ENCODE measurements at places on chromosomes 4 and X.

DNA sequence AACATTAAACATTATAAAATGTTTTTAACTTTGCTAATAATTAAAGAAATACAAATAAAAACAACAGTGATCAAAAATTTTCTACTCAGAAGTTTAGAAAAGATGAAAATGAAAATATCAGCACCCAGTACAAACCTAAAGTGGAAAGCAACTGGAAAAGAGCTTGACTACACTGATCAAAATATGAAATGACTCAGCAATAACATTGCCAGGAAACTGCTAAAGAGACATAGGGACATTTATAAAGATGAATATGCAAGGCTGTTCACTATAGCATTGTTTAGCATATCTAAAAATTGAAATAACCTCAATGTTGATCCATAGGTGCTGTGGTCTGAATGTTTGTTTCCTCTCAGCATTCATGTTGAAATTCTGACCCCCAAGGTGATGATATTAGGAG is 88.5 kb upstream of the NOCT start:
- no peak for DNase-seq

DNA sequence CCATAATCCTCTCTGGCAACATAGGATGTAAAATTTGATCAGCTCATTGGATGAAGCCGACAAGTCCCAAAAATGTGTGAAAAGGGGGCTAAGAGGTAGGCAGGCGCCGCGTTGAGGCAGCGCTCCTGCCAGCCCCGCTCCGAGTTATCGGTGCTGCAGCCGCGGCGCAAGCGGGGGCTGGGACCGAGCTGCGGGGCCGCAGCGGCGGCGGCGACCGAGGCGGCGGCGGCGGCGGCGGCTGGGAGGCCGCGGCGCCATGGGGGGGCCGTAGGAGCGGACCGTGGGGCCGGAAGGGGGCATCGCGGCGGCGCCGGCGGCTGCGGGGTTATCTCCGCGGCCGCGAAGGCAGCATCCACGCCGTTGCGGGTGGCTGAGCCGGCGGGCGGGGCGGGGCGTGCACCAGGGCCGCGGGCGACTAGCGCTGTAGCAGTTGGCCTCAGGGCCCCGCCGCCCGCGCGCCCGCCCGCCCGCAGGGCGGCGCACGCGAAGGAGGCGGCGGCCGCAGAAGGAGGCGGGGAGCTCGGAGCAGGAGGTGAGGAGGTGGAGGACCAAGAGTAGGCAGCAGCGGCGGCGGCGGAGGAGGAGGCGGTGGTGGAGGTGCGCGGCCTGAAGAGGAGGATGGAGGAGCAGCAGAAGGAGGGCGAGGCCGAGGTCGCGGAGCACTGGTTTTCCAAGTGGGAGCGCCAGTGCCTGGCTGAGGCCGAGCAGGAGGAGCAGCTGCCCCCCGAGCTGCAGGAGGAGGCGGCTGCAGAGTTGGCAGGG is 126.0 kb upstream of the CXorf66 start:
- DNase-seq: no peak

DNA sequence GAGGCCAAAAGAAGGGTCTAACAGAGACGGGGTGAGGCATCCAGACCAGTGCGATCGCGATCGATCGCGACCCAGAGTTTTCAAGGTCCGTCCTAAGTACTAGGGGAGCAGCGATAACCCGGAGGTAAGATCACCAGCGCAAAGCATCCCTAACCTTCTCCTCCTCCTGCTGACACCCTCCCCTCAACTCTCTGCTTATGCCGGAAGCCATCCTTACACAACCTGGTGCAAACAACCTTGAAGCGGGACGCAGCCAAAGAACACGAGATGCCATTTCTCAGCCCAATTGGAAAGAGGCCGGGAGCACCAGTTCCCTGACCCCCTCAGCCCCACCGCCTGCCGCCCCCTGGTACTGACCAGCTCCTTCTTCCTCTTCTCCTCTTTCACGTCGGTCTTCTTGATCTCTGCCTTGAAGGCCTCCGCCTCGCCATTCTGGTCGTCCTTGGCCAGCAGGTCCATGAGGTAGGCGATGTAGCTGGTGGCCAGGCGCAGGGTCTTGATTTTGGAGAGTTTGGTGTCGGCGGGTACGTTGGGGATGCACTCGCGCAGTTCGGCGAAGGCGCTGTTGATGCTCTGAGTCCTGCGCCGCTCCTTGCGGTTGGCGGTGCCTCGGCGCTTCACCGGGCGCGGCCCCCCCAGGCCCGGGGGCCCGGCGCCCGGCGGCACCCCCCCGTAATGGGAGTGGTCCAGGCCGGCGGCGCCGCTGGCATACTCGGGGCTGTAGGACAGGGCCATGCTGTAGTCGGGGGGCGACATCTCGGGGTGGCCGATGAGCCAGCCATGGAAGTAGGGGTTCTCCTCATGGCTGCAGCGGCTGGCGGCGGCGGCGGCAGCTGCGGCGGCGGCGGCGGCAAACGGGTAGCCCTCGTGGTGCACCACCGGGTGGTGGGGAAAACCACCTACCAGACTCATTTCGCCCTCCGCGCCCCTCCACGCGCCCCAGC is 1.4 kb downstream of the HAND2 start:
- no peak for DNase-seq

GRCh38 chr4:138202686-138203085 is 39.5 kb downstream of the SLC7A11 start:
- DNase-seq: no peak

GRCh38 chr4:102640669-102641068 is 120.1 kb downstream of the MANBA start:
- no peak for DNase-seq

- DNase-seq: no peak
These were observed 9.8 kb upstream of the PDS5A start for GRCh38 chr4:39987485-39987884.

- DNase-seq: no peak
These were observed 94.8 kb upstream of the ELOVL6 start for GRCh38 chr4:110292994-110293744.

DNA sequence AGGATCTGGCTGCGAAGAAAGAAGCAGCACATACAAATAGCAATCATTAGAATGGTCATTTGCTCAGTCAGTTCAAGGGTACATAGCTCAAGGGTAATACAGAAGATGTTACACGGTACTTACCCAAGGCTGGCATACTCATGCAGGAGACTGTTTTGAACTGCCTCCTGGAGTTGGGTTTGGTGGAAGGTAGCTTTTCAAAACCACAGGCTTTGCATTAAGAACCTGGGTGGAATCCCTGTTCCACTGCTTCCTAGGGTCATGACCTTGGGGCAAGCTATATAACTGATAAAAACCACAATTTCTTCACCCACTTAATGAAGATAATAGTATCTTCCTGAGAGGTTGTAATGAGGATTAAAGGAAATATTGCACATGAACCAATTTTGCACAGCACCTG is 36.5 kb downstream of the TBC1D9 start:
- DNase-seq: no peak

DNA sequence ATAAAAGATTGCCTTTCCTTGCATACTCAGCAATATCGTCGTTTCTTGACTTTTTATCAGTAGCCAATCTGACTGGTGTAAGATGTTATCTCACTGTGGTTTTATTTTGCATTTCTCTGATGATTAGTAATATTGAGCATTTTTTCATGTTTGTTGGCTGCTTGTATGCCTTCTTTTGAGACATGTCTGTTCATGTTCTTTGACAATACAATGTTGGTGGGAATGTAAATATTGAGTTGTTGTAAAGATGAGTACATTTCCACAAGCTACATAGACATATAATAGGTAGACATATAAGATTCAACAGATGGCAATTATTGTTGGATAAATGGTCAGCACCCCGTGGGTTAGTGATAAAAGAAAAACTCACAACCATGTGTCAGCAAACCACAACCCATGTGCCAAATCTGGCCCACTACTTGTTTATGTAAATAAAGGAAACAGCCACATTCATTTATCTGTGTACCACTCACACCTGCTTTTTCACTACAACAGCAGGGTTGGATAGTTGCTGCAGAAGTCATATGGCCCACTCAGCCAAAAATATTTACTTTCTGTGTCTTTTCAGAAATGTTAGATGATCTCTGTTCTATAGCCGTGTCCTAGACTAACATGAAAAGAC is 153.1 kb upstream of the VCX start:
- DNase-seq: no peak

DNA sequence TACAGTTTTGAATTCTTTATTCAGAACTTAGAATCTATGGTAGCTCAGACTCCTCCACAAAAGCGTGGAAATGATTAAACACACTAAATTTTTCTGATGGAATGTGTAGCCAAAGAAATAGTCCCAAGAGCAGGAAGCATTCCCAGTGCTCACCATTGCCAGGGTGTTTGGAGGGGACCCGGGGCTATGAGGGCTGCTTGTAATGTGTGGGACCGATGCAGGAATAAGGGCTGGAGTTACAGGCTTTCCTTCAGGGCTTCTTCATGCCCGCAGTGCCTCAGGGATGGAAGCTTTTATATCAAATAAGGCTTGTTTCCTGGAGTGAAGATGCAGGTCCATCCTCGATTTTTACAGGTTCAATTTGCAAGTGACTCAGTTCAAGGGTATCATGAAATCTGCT is 25.8 kb downstream of the WWC2 start:
- no peak for DNase-seq

DNA sequence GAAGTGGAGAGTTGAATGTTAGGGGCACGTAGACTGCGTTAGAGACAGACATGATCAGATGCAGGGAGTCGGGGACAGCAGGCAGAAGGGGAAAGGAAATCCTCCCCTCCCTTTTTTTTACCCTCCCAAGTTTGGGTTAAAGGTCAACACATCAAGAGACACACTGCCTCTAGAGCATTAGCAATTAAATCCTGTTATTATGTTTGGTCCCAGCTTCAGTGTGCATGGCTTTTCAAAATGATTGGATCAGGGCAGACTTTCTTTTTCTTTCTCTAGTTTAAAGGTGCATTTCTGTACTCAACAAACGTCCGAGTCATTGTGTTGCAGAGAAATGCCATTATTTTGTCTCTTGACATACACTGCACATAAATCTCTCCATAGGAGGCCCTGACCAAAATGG is 63.9 kb downstream of the USP26 start:
- DNase-seq: no peak

DNA sequence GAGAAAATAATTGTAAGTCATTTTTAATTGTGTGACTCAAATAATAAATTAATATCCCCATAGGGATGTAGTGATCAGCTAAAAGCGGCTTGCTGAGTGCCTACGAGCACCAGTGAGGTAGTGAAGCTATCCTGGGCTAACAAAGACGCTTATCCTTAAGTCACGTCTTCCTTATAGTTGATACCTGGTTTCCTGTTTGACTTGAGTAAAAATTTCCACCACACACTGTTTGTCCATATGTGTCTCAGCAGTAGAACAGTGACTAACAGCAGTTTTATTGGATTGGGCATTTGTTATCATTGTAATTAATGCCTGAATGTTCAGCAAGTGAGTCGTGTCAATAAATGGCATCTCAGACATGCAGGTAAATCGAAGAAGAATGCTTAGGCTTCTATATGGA is 241.1 kb downstream of the GRXCR1 start:
- no peak for DNase-seq

DNA sequence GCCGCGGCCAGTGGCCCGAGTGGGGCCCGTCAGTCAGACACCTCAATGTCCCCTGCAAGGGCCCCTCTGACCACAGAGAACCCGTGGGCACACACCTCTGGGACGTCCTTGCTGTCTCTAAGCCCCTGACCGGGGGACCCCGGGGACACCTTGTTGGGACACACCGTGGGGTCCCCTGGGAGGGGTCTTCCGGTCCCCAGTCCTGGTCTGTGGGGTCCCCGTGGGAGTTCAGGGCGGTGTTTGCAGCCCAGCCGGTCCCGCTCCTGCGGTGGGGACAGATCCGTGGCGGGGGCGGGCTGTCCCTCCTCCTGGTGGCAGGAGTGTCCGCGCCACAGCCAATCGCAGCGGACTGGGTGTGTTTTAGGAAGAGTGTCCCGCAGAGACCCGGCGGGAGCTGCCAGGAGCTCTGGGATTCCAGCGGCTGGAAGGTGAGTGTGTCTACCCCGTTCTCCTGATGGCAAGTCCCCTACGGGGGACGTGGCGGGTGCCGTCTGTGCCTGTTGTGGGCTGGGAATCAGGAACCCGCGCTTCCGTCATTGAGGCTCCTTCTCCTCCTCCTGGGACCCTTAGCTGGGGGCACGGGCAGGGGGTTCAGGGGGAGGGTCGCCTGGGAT is 5.1 kb upstream of the PLCXD1 start:
- peak; percentile 54 for DNase-seq

GRCh38 chr4:180455226-180455625 is 1788.0 kb upstream of the TENM3 start:
- DNase-seq: peak; percentile 27

DNA sequence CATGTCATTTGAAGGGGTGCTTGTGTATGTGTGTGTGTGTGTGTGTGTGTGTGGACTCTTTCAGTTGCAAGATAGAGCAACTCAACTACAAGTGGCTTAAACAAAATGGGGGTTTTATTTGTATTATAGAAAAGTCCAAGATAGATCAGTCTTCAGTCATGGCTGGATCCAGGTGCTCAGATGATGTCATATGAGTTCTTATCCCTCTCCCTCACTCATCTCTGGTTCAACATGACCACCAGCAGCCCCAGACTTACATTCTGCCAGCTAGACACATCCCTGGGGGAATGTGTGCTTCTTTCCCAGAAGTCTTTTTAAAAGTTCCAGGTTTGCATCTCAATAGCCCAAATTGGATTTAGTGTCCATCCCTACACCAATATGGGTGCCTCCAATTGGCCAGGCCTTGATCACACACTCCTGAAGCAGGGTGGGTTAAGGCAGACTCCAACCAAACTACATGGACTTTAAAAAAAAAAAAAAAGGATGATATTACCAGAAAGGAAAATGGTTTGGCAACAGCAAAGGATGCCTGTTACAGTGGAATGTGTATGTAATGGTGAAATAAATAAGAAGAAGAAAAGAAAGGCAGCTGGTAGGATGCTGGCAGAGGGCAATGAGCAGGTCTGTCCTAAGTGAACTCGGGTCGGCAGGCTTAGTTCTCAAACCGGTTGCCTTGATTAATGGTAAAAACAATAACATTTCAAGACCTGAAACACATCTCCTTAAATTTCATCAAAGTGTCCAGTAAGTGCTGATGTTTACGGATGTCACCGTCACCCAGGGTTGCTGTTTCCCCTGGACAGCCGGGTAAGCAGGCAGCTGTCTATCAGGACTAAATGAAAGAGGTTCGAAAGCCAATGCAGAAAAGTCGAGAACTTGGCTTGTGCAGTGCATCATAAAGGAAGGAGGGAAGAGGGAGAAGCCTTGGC is 107.7 kb downstream of the SMIM20 start:
- no peak for DNase-seq

GRCh38 chr4:100285121-100285520 is 94.9 kb upstream of the DDIT4L start:
- no peak for DNase-seq

DNA sequence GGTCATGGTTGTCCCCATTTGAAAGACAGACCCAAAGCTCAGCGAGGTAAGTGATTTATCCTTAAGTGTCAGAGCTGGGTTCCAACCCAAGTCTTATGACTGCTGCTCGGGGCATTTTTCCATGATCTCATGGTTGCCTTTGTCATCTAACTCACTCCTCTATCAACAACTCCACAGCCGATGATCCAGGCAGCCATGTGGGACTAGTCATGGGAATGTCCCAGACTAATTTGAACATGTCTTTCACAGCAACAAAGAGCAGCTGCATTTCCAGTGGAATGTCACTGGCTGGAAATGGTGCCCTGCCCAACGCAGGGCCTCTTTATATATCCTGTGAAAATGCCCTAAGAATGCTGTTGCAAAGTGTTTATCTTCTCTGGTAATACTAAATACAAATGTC is 284.8 kb upstream of the PPARGC1A start:
- DNase-seq: no peak

GRCh38 chr4:112361181-112361791 is 64.1 kb downstream of the ALPK1 start:
- peak; percentile 67 for DNase-seq
